ENCODE measurements at places on chromosomes 13 and 19.

DNA sequence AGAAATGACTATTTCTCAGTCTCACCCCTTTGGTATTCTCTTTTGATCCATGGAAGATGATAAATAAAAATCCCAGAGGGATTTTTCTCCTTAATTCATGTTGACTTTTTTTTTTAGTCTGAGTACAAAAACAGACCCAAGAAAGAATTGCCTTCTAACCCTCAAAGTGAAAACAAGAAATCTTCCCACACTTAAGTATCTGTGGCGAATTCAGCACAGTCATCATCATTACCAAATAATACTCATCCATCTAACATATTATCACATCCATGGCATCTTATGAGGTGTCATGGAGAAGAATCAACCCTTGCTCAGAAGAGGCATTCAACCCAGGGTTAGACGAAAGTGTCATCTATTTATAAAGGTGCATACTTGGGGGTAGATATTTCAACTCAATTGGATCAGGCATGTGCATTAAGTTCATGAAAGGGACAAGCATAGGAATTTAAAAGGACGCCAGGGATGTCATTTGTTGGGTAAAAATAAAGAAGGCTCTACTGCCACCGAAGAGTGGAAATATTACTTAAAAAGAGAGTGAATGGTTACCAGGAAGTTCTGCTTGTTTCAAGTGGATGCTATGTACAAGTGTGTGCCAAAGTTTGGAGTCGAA is 101.9 kb downstream of the FLT1 start:
- no peak for DNase-seq

DNA sequence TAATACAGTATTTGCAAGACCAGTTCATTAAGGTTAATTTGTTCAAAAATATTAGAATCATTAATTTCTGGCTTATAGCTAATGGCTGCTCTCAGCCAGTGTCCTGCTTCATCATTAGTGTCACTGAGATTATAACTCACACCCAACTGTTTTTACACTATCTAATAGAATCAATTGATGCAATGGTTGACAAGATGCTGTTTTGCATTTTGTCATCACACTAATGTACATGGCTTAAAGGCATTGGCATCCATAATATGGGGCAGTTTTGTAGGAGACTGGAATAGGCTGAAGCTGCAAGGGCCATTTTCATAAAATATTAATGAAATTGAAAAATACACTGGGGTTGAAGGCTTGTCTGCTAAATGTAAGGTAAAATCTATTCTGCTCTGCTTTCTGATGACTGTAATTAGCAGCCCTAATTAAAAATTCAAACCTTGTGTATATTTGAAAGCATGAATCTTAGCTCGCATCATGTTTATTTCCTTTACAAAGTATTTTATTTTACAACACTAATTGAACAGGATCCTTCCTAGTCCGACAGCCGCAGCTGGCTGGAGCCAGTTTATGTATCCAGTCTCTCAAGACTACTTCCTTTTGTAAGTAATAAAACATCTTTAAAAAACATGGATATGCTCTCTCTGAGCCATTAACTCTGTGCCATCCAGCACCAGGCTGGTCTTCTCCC is 296.7 kb downstream of the POU4F1 start:
- DNase-seq = no peak

DNA sequence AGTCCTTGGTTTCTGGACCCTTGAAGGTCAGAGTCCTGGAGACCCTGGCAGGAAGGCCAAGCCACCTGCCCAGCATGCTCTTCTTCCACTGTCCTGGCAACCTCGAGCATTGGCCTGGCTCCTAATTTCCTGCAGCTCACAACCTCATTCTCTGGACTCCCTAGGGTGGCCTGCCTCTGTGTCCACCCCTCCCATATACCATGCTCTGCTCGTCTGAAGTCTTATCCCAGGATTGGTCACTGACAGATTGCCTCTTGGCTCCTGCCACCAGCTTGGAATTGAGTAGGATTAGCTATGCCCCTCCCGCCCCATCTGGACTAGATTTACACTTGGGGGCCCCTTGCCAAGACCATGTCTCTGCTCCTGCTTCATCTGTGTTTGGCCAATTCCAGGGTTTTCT is 17.1 kb upstream of the WASF3 start:
- no peak for DNase-seq

DNA sequence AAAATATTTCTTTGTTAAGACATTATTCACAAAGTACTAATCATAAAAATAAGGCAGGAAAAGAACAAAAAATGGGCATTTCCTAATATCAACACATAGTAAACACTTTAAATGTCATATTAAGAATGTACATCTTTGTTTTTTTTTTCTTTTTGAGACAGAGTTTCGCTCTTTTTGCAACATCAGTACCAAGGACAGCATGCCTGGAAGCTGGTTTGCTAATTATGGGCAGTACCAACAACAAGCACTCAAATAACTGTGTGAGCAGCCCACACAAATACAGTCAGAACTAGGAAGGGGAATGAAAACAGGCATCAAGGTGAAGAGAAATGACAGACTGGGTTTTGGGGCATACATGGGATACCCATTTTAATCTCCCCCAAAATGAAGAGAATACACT is 788.0 kb upstream of the SLITRK1 start:
- no peak for DNase-seq

DNA sequence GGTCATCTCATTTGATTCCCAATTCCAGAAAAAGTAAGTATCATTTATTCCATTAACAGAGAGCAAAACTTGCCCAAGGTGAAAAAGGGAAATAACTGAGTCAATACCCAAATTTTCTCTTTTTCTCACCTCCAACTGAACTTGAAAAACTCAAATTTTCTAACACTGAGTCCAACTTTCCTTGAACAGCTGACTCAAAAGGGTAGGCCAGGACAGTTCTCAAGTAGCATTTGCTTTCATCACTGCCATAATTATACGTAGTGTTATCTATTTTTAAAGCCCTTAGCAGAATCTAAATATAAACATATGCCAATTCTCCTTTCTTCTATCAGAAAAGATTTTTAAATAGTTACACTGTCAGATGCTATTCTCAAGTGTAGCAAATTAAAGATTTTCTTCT is 3.5 kb downstream of the N4BP2L2 start:
- no peak for DNase-seq

DNA sequence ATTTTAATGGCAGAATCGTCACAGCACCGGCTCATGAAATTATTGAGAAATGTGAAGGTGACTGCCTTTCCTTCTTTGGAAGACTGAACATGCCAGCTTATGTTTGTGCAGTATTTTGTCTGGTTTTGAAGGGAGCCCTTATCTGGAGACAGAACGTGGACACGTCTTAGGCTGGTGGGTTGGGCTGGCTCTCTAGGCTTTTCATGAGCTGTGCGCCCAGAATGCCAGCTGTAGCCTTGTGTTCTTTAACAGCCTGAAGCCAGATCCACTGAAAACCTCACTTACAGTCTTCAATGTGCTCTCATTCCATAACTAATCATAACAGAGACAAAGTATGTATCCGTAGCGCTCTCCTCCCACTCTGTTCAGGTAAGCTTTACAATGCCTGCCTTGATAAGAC is 184.4 kb upstream of the HTR2A start:
- DNase-seq = no peak

DNA sequence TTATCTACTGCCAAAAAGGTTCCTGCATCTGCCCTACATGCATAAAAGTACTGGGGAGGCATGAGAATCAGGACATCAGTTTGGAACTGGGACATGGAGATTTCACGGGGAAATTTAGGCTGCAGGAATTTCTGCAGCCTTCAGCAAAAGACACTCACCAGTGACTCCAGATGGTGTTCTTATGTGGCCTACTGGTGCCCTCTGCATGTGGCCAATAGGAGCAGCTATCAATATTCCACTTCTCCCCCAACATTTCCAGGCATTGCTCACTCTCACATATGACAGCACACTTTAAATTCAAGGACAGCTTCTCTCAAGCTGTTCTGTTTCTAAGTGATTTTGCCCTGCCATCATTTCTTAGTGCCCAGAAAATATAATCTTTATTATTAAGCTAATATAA is 570.5 kb upstream of the ARGLU1 start:
- DNase-seq = no peak
